Stimulated activated CD4-positive, alpha-beta T cell treated with anti-CD3 and anti-CD28 coated beads, Interleukin-4, amount 100 ng/mL, for 4 hours (primary cell): ENCODE measurements at places on chromosomes 7 and 10.

- no peak for DNase-seq
Measured at GRCh38 chr10:110664483-110665420, 20.6 kb downstream of the RBM20 start.

DNA sequence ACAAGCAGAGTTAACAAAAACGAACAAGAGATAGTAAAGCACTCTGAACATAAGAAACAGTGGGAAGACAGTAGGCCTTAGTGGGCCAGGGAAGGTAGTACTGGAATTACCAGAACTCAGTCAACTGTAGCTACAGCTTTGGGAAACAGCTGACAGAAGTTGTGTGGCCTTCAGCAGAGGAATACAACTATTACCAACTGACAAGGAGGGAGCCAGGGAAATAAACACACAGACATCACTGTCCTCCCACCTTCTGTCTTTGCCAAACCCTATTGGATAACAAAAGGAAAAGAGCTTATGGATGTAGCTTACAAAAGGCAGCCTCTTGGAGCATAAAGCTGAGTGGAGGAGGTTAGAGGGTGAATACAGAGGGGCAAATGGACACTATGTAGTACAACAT, 15.4 kb downstream of the MICU1 start:
- no peak for DNase-seq

GRCh38 chr7:16045296-16045695, 358.8 kb upstream of the MEOX2 start:
- no peak for DNase-seq

DNA sequence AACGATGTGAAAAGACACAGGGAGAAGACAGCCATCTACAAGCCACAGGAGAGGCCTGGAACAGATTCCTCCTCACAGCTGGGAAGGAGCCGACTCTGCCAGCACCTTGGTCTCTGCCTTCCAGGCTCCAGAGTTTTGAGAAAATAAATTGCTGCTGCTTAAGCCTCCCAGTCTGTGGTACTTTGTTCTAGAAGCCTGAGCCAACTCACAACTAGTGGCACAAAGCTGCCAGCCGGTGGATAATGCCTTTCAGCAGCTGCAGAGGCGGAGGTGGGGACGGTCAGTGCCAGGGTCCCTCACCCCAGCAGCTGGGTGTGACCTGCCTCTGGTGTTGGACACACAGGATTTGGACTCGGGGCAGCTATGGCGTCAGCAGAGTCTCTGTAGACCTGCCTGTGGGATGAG, 255.4 kb upstream of the PITRM1 start:
- no peak for DNase-seq

DNA sequence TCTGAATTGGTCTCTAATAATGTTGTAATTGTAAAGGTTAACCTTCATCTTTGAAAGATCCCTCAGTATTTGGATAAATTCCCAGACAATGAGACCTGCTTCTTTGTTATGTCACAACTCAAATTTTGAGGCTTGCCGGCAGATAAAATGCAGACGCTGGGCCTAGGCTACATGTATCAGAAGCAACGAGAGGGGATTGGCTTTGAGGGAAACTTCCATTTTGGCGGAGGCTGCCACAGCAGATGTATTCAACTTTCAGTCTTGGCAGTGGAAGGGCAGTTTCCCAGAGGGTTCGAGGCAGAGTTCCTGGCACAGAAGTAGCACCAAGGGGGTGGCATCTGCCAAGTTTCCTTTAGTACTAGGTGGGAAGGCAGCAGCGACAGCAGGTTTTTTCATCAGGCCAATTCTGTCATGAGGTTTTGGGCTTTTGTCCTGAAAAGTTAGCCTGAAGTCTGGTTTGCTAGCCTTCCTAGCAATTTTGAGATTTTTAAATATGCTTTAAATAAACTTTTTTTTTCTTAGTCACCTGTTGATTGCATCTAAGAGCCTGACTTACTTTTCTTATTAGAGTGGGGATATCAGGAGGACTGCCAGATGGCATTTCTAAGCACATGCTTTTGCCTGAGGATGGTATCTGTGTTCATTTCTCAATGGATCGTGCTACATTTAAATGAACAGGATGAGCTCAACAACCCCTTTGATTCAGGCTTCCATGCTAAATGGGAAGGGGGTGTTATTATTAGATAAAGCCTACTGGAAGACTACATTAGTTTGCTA, 89.5 kb upstream of the FAM3C start:
- no peak for DNase-seq

- DNase-seq, result no peak
Measured at GRCh38 chr10:119423510-119424257, 118.8 kb downstream of the RGS10 start.

GRCh38 chr10:97975598-97975997, 54.8 kb downstream of the CRTAC1 start:
- no peak for DNase-seq

- no peak for DNase-seq
Measured at GRCh38 chr10:100882671-100883311, 30.0 kb upstream of the SLF2 start.

DNA sequence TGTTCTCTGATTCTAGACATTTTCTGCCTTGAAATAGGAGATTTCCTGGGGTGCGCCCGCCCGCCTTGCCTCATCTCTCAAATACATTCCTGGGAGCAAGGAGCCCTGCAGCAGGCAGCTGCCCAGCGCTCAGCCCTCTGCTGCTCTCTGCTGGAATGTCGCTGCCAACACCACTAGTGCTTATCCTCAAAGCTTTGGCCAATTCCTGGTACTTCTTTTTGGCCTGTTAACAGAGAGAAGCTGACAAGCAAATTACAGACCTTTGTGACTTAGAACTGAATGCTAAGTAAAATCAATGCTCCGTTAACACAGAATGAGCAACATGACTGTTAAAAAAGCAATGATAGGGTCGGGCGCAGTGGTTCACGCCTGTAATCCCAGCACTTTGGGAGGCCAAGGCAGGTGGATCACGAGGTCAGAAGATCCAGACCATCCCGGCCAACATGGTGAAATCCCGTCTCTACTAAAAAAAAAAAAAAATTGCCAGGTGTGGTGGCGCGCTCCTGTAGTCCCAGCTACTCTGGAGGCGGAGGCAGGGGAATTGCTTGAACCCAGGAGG, 41.9 kb upstream of the SYPL1 start:
- peak; percentile 70 for DNase-seq

DNA sequence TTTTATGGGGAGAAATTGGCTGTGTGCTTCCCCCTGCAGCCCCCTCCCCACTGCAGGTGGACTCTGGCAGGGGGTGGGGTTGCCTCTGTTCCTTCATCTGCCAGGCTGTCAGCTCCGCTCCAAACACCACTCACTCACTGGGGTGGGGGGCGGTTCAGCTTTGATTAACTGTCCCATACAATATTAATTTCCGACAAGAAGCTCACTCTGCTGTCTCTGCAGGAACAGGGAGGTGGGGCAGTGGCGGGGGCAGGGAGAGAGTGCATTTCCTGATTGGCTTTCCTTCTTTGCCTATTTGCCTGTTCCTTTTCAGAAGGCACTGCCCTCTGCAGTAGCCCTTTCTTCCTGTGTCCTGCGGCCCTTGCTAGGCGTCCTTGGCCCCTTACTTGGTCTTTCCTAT, 500.8 kb downstream of the PLXNA4 start:
- no peak for DNase-seq

DNA sequence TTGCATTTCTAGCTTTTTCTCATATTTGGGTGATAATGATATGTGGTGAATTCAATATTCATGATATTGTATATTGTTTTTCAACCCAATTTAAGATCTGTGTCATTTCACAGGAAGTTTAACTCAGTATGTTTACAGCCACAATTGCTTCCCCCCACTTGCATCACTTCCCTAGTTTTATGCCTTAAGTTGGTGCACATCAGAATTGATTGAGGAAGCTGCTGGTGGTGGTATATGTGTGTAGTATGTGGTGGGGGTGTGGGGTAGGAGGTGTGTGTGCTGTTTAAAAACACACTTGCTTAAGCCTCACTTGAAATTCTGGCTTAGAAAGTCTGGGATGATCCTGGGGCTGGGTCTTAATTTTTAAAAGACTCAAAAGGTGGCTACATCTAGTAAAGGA, 245.1 kb upstream of the AOAH start:
- DNase-seq, result no peak

- DNase-seq, result no peak
Measured at GRCh38 chr10:67079126-67079525, 153.3 kb downstream of the LRRTM3 start.

DNA sequence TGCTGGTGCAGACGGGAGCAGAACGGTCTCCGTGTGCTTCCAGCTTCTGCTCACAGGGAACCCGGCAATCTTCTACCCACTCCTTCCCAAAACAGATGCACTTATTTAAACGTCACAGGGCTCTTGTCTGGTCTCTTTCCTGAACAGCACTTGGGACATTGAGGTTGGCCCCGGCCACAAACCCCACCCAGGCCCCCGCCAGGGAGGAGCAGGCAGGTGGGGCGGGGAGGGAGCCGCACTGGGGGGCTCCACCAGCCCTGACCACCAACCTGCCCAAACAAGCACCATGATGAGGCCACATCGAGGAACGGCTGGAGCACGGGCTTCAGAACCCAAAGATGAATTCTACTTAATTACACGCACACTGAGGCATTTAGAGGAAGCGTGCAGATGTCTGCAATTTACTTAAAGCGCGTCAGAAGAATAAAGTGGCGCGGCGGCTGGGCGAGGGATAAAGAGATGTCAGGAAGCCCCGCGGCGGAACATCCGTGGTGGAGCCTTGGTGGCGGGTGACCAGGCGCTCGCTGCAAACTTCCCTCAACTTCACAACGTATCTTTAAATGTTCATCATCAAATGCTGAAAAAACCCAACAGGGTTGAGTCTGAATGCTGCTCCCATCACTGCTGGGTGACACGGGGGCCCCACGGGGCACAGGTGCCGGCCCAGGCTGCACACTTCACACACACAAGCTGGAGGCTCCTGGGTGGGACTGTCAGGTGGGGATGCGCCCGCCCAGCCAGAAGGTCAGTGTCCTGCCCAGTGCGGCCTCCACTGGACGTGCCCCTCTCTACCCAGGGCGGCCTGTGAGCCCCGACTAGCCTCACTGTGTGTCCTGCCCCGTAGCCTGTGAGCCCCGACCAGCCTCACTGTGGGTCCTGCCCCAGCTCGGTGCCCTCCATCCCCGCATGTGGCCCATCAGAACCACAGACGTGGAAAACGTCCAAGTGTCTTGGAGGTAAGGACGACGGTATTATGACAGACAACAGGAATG, 279.2 kb downstream of the MAD1L1 start:
- no peak for DNase-seq

- DNase-seq, result no peak
Measured at GRCh38 chr10:119412244-119413092, 130.1 kb downstream of the RGS10 start.

DNA sequence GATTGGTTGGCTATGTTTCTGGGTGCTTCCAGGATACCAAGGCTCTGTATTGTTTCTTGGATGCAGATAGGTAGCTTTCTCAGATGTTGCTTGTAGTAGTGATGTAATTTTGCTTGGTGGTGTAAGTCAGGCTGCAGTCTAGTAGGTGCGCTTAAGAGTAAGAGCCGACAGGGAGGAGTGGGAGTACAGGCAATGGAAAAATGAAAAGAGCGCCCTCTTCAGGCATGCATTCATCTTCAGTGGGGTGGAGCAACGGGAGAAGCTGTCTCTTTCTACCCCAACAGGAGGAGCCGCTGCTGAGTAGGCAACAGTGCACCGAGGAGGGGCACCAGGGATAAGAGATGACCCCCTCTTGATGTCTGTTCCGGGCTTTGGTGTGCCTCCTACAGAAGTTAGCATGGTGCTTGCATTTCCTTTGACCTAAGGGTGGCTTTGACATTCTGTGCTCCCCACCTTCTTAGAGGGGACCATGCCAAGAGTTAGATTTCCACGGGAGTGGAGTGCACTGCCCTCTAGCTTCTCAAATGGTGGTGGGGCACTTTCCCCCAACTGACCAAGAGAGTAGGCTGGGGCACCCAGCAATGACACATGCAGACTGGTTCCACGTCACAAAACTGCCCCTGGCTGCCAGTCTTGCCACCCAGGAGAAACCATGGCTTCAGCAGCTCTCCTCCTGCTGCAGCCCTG, 56.1 kb downstream of the ZNF783 start:
- DNase-seq, result no peak

- DNase-seq, result no peak
Measured at GRCh38 chr10:124353091-124353815, 65.5 kb downstream of the OAT start.

- DNase-seq, result no peak
Measured at GRCh38 chr7:17058568-17058967, 176.8 kb upstream of the AGR3 start.

DNA sequence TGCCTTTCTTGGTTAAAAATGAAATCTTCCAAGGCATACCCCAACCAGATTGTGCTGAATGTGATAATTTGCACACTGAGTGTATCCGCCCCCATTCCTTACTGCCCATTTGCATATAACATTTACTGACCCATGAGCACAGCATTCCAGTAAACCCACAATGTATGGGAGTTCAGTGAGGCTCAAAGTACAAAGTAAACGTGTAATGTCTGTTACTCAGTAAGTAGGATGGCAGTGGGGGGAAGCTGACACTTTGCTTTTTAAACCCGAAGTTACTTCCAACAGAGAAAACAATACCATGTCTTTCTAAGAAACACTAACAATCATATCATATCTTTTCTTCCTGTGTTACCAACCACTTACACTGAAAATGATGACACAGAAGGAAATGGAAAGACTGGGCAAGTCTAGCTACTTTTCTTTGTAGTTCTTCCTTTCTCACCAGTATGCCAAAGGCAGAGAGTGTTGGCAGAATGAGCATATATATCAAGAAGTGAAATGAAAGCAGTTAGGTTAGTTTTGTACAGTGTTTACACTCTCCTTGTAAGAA, 27.1 kb upstream of the SOSTDC1 start:
- no peak for DNase-seq

DNA sequence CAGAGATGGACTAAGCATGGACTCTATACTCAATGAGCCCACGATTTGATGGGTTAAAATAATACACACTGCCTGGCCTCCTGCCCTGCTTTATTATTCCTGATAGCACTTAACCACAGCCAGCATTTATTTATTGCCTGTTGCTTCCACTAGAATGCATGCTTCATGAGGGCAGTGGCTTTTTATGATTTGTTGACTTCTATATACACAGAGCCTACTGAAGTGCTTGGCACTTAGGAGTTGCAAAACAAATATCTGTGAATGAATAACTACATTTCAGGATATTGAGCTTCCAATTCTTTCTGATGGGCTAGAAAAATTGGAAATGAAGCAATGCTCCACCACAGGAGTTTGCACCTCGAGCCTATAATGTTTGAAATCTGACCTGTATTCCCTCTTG, 513.6 kb upstream of the ZMIZ1 start:
- DNase-seq, result no peak

DNA sequence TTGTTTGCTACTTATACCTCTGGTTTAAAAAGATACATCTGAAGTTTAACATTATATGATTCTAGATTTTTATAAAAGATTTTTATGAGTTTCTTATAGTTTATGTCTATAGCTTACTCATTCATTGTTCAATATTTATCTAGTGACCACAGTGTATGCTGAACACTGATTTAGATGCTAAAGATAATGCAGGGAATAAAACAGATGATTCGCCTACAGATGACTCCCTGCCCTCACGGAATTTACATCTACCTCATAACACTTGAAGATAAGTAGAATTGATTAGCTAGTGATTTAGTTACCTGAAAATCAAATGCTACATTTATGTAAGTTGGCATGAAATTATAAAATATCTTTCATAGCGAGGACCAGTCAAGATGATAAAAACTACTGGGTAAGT, 105.8 kb downstream of the HIPK2 start:
- DNase-seq, result no peak

- no peak for DNase-seq
Measured at GRCh38 chr10:8036506-8037198, 17.8 kb upstream of the GATA3 start.
